ENCODE measurements at places on chromosomes 3 and 15.

DNA sequence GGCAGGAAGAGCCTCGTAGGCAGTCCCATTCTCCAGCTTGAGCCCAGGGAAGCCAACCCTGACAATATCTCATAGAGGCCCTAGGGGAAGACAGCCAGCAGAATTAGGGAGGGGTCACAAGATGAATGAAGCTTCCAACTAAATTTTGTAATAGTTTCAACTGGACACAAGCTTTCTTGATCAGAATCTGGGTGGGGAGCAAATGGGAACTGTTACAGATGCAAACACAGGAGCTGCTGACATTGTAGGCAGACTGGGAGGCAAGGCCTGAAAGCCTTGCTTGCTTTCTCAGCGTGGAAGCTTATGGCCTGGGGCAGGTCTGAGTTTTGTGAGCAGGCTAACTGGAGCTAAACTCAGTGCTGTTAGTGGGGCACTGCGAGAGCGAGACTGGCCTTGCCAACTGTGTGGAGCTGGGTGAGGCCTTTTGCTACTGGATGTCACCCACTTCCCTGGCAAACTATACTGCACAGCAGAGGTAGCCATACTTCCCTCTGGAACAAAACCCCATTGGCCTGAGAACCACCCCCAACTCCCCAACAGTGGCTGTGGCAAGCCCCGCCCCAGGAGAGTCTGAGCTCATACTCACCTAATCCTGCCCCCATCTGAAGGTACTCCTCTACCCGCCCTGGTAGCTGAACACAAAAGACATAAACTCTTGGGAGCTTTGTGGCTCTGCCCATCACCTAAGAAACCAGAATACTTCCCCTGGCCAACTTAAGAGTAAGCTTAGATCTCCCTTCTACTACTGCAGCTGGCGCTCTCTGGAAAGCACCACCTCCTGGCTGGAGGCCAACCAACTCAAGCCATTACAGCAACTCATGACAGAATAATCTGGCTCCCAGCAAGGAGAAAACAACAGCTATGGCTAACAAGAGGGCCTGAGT, 42.9 kb downstream of the CFAP20DC start:
- H3K27ac ChIP-seq: no peak overlapping the region
- peaks cover 6% of the 10 kb centered on the region for H3K4me1 ChIP-seq
- H3K27me3 ChIP-seq: no peaks in the 10 kb centered on the region

GRCh38 chr3:114496021-114496434, 202.2 kb downstream of the TIGIT start:
- no peaks in the 10 kb centered on the region for H3K27me3 ChIP-seq
- H3K36me3 ChIP-seq: no peaks in the 10 kb centered on the region
- H3K4me3 ChIP-seq: no peak overlapping the region
- H3K27ac ChIP-seq: no peak overlapping the region
- H3K4me1 ChIP-seq: peaks cover 3% of the 10 kb centered on the region

DNA sequence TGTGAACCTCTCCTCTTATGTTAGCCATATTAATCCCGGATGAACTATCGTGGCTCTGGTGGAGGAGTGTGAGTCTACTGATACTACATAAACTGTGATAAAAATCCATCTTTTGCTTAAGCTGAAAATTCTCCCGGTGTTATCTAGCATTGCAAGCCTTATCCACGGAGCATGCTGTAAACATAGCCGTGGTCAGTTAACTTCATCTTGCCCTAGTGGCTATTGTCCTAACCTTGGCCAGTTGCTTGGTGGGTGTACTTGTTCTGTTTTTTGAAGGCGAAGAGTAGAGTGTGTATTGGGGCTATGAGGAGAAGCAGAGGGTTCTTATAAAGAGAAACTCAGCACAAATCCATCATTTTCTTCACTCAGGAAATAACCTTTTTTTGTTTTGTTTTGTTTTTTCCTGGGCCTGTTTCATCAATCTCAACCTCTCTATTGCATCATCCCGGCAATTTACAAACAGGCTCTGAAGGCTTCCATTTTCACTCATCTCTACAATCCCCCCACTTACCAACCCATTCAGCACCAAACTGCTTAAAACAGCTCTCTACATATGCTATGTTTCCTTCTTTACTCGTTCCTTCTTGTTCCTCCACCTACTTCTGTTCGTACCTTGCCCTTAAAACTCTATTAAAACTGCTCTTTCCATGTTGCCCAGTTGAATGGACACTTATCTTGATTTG, 135.5 kb upstream of the PTX3 start:
- H3K4me3 ChIP-seq: no peak overlapping the region
- DNase-seq: no peak

GRCh38 chr3:133521946-133522345, 51.5 kb upstream of the CDV3 start:
- H3K4me1 ChIP-seq: no peaks in the 10 kb centered on the region
- H3K27me3 ChIP-seq: no peaks in the 10 kb centered on the region
- no peak overlapping the region for H3K27ac ChIP-seq
- no peak for DNase-seq

GRCh38 chr3:86978111-86978551, 12.8 kb downstream of the VGLL3 start:
- H3K27ac ChIP-seq: no peak overlapping the region
- no peaks in the 10 kb centered on the region for H3K36me3 ChIP-seq
- no peaks in the 10 kb centered on the region for H3K4me1 ChIP-seq
- no peaks in the 10 kb centered on the region for H3K27me3 ChIP-seq
- DNase-seq: no peak

DNA sequence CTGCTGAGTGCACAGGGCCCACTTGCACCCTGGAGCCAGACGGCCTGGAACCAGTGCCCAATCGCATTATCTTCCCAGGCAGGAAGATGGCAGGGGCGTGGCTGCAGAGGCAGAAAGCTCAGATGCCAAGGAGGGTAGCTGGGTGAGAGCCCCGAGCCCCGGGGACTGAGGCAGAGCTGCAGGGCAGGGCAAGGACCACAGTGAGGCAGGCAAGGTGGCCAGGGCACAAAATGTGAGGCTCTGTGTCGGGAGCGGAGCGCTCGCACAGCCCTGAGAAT, 1.6 kb upstream of the CCDC33 start:
- no peaks in the 10 kb centered on the region for H3K36me3 ChIP-seq
- no peak overlapping the region for H3K4me3 ChIP-seq
- peaks cover 25% of the 10 kb centered on the region for H3K4me1 ChIP-seq
- no peak for DNase-seq

DNA sequence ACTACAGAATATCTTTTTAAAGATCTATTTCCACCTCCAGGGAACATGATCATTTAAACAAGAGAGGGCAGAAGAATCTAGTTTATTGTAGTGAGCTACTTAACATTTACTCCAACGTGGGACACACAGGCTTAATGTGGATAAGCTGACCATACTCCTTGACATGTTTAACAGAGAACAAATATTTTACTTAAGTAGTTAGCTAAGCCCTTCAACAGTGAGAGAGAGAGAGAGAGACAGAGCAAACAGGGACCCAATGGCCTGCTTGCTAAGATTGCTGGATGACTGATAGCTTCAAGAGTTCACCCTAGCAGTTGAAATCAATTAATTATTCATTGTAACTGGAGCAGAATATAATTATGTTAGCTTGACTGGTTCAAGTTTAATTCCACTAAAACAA, 158.6 kb downstream of the ADAM10 start:
- no peak overlapping the region for H3K27ac ChIP-seq
- no peak overlapping the region for H3K4me3 ChIP-seq
- H3K27me3 ChIP-seq: no peaks in the 10 kb centered on the region
- no peaks in the 10 kb centered on the region for H3K4me1 ChIP-seq

GRCh38 chr3:8757551-8758518, 11.6 kb downstream of the OXTR start:
- H3K27ac ChIP-seq: no peak overlapping the region
- no peak overlapping the region for H3K4me3 ChIP-seq
- no peaks in the 10 kb centered on the region for H3K27me3 ChIP-seq
- DNase-seq: no peak
- peaks cover 14% of the 10 kb centered on the region for H3K4me1 ChIP-seq
- H3K36me3 ChIP-seq: peaks cover 4% of the 10 kb centered on the region

DNA sequence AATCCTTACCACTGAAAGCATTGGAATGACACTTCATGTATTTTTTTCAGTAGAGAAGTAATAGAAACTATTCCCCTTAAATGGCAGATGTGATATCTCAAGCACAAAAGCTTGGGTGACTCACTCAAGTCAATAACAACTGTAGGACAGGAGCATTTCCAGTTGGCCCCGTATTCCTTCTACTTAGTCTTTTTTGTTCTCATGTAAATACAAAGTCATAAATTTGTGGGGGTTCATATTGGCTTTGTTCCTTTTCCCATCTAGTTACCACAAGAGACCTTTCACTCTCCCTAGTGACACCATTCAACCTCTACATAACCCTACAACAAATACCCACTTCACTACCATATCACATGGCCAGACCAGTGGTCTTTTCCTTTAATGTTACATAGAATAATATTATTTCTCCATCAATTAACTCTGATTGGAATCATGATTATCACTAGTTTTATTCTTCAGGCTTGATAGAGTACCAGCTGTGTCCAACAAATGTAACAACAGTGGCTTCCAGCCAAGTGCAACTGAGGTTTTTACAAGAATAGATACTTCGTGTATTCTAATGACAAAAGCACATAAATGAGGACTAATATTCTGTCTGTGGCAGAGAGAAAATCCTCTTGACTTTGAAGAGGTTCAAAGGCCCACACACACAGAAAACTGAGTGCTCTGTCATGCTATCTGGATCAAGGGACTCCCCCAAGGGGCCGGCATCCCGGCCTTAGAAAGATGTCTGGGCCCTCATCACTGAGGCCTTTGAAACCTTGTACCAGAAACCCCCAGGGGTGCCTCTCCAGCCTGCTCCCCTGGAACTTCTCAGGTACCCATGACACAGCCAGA, 94.0 kb upstream of the THBS1 start:
- DNase-seq: no peak
- no peaks in the 10 kb centered on the region for H3K4me1 ChIP-seq
- no peaks in the 10 kb centered on the region for H3K27me3 ChIP-seq
- H3K27ac ChIP-seq: no peak overlapping the region

DNA sequence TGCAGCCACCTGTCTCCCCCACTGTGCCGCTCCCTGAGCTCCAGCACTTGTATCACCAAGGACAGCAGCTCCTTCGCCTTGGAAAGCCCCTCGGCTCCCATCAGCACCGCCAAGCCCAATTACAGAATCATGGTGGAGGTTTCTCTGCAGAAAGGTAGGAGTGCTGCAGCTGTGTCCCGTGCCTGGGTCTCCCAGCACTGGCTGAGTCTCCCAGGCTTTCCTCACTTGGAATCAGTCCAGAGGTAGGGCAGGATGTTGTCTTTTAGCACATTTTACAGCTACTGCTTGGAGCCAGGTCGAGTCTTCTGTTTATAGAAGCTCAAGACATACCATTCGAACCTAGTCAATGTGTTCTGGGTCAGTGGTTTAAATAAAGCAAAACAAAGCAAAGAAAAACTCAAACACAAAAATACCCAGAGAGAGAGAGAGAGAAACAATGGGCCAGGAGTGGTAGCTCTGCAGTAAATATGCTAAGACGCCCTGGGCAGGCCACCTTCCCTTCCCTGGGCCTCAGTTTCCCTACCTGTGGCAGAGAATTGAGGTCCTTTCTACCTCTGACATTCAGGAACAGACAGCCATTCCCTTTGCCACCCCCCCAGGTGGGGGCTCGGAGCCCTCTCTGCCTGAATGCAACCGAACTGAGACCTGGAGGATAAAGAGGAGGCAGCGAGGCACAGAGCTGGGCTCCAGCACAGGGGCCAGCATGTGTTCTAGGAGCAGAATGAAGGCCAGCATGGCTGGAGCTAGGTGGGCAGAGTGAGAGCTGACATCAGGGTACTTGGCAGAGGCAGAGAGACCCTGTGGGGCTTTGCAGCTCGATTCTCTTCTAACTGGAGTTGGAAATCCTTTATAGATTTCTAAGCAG, 44.1 kb downstream of the STARD5 start:
- H3K4me1 ChIP-seq: peaks cover 5% of the 10 kb centered on the region
- no peaks in the 10 kb centered on the region for H3K27me3 ChIP-seq
- DNase-seq: no peak
- H3K4me3 ChIP-seq: no peak overlapping the region
- peaks cover 3% of the 10 kb centered on the region for H3K36me3 ChIP-seq
- no peak overlapping the region for H3K27ac ChIP-seq

DNA sequence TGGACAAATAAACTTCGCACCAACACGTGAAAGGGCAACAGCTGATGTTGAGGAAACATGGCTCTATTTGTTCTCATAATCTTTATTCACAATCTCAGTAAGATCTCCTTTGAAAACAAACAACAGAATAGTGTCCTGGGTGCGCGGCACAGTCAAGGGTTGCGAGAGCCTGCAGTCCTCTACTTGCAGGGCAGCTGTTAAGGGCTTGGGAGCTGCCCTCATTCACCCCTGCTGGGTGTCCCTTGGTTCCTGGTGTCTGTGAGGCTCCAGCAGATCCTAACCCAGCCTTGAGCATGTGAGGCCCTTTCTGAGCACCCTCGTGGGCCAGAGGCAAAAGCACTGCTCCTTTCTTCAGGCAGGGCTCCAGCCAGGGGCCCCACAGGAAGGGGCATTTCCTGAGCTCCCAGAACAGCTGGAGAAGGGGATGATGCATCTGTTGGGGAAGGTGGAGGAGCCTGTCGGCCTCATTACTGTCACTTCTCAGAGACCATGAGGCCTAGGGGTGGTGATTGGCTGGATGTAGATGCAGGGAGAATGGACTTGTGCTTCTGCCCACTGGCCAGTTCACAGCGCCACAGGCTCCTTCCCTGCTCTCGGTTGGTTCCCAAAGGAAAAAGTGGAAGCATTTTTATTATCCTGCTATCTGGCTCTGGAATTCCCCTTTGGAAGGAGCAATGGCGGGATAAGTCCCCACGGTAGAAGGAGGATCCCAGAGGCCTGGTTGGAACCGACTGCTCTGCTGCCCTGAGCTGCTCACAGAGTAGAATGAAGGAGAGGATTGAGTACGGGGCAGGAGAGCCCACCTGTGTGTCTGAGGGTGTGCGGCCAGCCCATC, 51.9 kb upstream of the KLF13 start:
- H3K4me1 ChIP-seq: peaks cover 71% of the 10 kb centered on the region
- no peaks in the 10 kb centered on the region for H3K27me3 ChIP-seq
- no peaks in the 10 kb centered on the region for H3K36me3 ChIP-seq
- no peak for DNase-seq
- no peak overlapping the region for H3K27ac ChIP-seq

GRCh38 chr3:128385080-128385832, 81.4 kb downstream of the DNAJB8 start:
- peaks cover 28% of the 10 kb centered on the region for H3K4me1 ChIP-seq
- no peak overlapping the region for H3K4me3 ChIP-seq
- no peak overlapping the region for H3K27ac ChIP-seq
- no peaks in the 10 kb centered on the region for H3K27me3 ChIP-seq

DNA sequence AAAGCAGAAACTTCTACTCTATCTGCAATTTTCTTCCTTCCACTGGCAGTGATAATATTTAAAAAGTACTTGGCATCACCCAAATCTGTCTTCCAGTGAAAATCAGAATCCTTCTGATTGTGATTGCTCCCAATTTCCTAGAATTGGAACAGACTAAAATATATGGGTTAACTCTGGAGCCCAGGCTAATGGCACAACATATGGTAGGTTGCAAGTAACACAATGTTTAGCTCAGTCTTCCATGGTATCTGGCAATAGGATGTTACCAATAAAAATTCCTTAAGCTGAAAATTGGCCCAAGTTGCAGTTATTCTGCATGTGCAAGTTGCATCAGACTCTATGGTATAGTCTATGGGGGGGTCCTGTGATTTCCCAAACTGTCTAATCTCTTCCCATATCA, 273.5 kb upstream of the ADAMTS9 start:
- H3K27me3 ChIP-seq: no peaks in the 10 kb centered on the region
- peaks cover 3% of the 10 kb centered on the region for H3K4me1 ChIP-seq
- DNase-seq: no peak

- peaks cover 3% of the 10 kb centered on the region for H3K4me1 ChIP-seq
- no peak for DNase-seq
- no peak overlapping the region for H3K4me3 ChIP-seq
- H3K27me3 ChIP-seq: no peaks in the 10 kb centered on the region
- H3K36me3 ChIP-seq: no peaks in the 10 kb centered on the region
Measured at GRCh38 chr3:159417761-159418160, 570.9 kb upstream of the IL12A start.
